ENCODE measurements at places on chromosomes 16 and 17. TPM values are rescaled to one million over a fixed set of nuclear protein-coding genes. Genes with fewer than 3 reads are reported as not detected.

Gene TBC1D3
- total RNA-seq, result 0.26 TPM

GRCh38 chr17:55605705-55606487 lies 94.6 kb upstream of the SMIM36 start:
- peaks cover 39% of the 10 kb centered on the region for H3K4me1 ChIP-seq
- H3K4me3 ChIP-seq, result no peak overlapping the region
- H3K27ac ChIP-seq, result no peak overlapping the region
- H3K36me3 ChIP-seq, result no peaks in the 10 kb centered on the region
- H3K27me3 ChIP-seq, result peaks cover 17% of the 10 kb centered on the region

- no peak for DNase-seq
- peaks cover 16% of the 10 kb centered on the region for H3K4me1 ChIP-seq
- H3K27me3 ChIP-seq, result no peaks in the 10 kb centered on the region
- H3K36me3 ChIP-seq, result no peaks in the 10 kb centered on the region
Observed at GRCh38 chr16:24589997-24590396, 50.6 kb downstream of the RBBP6 start.

DNA sequence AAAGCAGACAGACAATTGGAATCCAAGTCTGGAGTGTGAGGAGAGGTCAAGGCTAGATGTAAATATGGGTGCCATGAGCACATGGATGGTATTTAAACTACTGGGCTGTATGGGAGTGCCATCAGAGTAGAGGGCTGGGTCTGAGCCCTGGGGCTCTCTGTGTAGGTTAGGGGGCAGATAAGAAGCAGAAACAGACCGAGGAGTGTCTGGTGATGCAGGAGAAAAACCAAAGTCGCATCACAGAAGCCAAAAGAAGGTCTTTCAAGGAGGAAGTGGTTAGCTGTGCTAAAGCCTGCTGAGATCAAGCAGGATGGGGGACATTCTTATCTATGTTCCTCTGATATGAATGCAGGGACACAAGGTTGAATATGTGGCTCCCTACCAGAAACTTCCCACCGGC lies 1.9 kb downstream of the TSEN54 start:
- H3K36me3 ChIP-seq, result peaks cover 13% of the 10 kb centered on the region
- no peak for DNase-seq
- H3K27me3 ChIP-seq, result peaks cover 1% of the 10 kb centered on the region
- no peak overlapping the region for H3K4me3 ChIP-seq
- H3K27ac ChIP-seq, result no peak overlapping the region

- no peak overlapping the region for H3K27ac ChIP-seq
- no peak overlapping the region for H3K4me3 ChIP-seq
- no peaks in the 10 kb centered on the region for H3K4me1 ChIP-seq
Observed at GRCh38 chr17:35514564-35514963, 22.9 kb downstream of the SLFN12L start.

GRCh38 chr16:49986351-49987124 lies 38.5 kb upstream of the CNEP1R1 start:
- no peaks in the 10 kb centered on the region for H3K27me3 ChIP-seq
- H3K4me3 ChIP-seq, result peak overlapping the region; percentile 73
- no peak overlapping the region for H3K27ac ChIP-seq
- peaks cover 17% of the 10 kb centered on the region for H3K4me1 ChIP-seq
- no peaks in the 10 kb centered on the region for H3K36me3 ChIP-seq
- DNase-seq, result no peak

- H3K36me3 ChIP-seq, result peaks cover 39% of the 10 kb centered on the region
- no peak for DNase-seq
- peaks cover 27% of the 10 kb centered on the region for H3K4me1 ChIP-seq
- H3K27me3 ChIP-seq, result peaks cover 19% of the 10 kb centered on the region
- peak overlapping the region; percentile 96 for H3K4me3 ChIP-seq
Observed at GRCh38 chr17:45150911-45151809, 2.9 kb downstream of the HEXIM1 start.

DNA sequence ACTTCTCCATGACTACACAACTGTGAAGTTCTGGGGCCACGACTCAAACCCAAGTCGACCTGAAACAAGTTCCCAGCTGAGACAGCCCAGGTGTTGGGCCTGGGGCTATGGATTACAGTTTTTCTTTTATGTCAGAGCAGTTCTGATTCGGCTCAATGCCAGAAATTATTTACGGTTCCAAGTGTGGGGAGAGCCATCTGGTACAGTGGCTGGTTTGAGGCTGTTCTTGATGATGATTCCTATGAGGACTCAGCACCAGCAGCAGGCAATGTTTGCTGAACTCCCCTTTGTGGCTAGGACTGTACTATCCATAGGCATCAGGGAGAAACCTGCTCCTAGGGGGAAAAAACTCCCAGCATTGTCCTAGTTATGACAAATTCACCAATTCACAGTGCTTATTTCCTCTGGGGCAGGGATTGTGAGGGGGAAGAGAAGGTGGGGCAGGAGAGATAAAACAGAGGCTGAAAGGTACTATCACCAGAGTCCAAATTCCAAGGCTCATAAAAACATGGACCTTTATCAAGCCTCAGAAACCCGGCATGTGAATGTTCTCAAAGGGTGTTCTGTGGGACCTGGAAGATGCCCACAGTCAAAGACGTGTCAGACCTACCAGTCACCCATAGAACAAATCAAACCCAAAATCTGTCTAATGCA lies 18.2 kb upstream of the CMTM4 start:
- peaks cover 26% of the 10 kb centered on the region for H3K4me1 ChIP-seq
- H3K27me3 ChIP-seq, result peaks cover 8% of the 10 kb centered on the region
- no peak overlapping the region for H3K4me3 ChIP-seq
- DNase-seq, result no peak
